ENCODE measurements at places on chromosomes 4 and X.

DNA sequence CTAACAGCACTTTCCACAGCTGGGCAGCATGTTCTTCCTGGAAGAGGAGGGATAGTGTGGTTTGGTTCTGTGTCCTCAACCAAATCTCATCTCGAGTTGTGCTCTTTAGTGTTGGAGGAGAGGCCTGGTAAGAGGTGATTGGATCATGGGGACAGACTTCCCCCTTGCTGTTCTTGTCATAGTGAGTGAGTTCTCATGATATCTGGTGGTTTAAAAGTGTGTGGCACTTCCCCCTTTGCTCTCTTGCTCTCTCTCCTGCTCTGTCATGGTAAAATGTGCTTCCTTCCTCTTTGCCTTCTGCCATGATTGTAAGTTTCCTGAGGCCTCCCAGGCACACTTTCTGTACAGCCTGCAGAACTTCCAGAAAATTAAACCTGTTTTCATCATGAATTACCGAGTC, 133.7 kb upstream of the NDP start:
- DNase-seq, result no peak

- peak; percentile 57 for DNase-seq
Observed at GRCh38 chr4:139223682-139224317, 46.8 kb upstream of the ELF2 start.

DNA sequence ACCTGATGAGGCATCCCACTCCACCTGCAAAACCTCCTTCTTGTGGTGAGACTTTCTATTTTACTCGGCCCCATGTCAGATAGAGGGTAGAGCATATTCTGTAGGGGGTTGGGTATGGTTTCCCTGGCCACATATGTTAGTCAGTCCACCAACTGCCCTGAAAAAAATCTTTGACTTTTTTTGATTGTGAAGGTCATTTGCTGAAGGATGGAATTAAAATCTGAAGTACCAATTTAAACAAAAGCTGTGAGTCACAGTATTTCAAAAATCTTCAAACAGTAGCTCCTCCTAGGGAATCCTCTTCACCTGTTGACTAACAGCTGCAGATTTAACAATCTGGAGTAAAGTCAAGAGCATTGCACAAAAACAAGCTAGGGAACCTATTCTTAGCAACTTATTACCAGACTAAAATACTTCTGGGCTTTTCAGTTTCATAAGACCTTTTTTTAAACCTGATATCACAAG, 8.0 kb upstream of the CCDC110 start:
- no peak for DNase-seq

DNA sequence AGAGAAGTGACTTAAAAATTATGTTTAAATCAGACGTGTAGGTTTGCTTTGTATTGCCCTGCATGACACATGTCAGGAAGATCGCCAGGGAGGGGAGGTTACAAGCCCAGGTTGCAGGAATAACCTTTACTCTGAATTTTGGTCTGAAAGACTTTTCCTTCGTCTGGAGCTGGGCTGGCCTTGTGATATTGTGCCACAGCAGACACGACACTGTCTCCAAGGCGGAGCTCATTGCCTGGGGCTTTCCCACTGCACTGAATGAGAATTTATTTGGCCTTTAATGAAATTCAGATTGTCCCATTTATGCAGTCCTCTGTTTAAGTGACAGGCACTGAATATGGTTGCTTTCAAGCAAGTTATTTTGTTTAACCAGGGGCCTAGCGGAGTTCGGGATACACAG, 45.1 kb downstream of the RHOH start:
- no peak for DNase-seq

DNA sequence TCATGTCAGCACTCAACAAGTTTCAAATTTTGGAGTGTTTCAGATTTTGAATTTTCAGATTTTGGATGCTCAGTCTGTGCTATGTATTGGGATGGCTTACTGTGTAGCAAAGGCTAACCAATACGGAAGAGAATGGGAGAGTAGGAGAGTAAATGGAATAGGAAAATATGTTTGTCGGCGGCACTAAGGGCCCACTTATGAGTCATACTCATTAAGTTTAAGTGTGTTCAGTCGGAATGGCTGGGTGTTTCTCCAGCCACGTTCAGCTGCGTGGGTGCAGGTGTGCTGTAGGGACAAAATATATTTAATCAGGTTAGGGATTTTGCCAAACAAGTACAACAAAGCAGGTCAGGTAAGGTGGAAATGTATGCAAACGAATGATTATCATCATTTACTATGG, 13.6 kb downstream of the FTHL17 start:
- no peak for DNase-seq

DNA sequence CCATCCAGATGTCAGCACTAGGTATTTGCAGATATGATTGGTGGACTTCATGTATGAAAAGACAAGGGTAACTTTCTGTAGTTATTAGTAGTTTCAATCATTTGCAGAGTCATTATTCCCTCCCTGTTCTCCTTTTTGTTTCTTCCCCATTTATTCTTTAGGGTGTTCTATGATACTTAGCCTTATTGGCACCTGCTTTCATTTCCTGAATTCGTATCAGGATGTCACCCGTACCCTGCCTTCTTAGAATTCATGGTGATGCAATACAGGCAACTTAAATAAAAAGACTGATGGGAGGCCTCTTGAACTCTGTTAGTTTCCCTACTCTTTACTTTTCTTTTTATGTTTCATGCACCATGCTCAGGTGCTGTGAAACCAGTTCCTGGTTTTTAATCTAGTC, 24.2 kb downstream of the MAGED1 start:
- no peak for DNase-seq

GRCh38 chr4:169565606-169566005, 46.8 kb downstream of the NEK1 start:
- DNase-seq, result no peak

DNA sequence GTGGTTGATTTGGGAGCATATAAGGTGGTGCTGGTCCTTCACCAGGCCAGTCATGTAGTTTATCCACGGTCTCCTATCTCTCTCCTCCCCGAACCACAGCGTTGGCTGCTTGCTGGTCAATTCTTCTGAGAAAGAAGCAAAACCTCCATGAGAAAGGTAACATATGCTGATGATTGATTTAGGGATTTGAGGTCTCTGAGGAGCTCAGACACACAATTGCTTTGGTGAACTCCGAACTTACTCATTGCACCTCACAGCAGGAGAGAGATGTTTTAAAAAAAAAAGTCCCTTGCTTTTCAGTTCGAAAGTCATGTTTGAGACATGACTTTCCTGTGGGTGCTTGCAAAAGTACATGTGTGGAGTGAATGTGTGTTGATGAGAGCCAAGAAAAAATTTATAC, 100.2 kb downstream of the TSPAN7 start:
- no peak for DNase-seq

DNA sequence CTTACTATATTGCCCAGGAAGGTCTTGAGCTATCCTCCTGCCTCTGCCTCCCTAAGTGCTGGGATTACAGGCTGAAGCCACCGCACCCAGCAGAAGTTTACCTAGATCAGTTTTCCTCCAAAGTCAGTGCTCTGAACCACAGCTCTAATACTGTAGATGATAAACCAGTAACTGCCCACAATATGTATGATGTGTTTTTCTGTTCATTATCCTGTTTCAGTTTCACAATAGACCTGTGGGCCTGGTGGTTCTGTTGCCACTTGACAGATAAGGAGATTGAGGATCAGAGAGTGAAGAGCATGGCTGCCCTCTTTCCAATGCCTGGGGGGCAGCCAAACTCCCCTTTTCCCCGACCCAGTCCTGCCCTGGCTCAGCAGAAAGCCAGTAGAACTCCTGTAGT, 87.0 kb downstream of the EFNB1 start:
- DNase-seq, result no peak

- DNase-seq, result no peak
Observed at GRCh38 chrX:20454117-20454516, 187.4 kb upstream of the RPS6KA3 start.

GRCh38 chr4:13903901-13904300, 276.4 kb upstream of the BOD1L1 start:
- DNase-seq, result no peak

DNA sequence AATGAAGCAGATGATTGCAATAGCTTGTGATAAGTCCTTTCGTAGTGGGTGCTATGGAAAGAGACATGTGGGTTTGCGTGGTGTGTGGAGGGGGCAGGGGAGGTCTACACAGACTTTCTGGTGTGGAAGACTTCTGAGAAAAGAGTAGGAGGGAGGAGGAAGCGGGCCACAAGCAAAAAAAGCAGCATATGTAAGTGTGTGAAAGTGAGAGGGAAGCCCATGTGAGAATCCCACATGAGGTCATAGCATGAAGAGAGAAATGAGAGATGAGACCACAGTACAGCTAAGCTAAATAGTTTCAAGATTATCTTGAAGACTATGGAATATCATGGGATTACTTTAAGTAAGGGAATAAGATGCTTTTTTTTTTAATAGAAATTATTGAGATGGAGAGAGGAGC, 2039.9 kb upstream of the TENM3 start:
- no peak for DNase-seq

GRCh38 chr4:82194329-82194728, 179.5 kb downstream of the HNRNPD start:
- no peak for DNase-seq

DNA sequence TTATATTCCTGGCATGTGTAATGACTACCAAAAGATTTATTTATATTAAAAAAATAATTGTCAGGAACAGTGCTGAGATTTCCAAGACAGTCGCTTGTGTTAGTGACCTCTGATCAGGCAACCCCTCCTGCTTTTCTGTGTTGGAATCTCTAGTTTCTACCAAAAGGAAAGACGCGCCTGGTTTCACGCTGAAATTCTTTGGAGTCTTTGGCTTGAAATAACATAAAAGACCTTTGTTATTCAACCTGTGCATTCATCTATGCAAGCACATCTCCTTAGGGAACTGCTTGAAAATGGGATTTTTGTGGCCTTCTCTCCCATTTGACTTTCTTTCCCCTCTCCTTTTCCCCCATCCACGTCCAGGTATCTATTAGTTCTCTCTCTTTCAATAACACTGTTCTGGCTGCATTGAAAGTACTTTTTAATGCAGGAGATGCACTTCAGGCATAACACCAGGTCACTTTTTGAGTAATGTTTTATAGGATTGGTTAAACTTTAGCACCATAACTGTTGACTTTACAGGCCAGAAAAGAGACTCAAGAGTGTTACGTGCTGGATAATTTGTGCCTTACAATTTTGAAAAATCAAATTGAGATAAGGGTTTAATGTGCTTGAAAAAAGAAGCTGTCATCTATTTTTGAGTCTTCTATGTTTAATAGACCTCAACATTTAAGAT, 172.7 kb downstream of the GPAT3 start:
- no peak for DNase-seq

GRCh38 chr4:36609661-36610060, 328.2 kb downstream of the DTHD1 start:
- no peak for DNase-seq

- no peak for DNase-seq
Observed at GRCh38 chrX:101452056-101452455, 33.2 kb upstream of the ARMCX4 start.

GRCh38 chrX:16112428-16112827, 10.9 kb upstream of the GRPR start:
- DNase-seq, result no peak

DNA sequence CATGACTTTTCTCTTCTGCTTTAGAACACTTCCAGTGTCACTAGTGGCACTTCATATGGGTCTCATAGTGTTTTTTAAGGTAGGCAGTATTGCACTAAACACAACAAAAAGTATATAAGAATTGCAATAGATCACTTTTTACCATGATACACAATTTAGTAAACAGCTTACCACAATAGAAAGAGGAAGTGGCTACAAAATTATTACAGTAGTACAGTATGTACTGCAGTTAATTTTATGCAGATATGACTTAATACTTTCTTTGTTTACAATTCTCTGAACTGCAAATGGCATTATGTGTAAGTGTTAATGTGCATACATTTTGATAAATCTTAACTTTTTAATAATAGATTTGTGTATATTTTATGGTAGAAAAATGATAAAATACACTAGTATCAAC, 157.3 kb downstream of the RRAGB start:
- no peak for DNase-seq

GRCh38 chrX:114058988-114059418, 524.9 kb upstream of the HTR2C start:
- no peak for DNase-seq

Measured in bone marrow (tissue), 2 donors.